ENCODE measurements at places on chromosomes 7 and 10. TPM values are rescaled to one million over a fixed set of nuclear protein-coding genes. Genes with fewer than 3 reads are reported as not detected.

DNA sequence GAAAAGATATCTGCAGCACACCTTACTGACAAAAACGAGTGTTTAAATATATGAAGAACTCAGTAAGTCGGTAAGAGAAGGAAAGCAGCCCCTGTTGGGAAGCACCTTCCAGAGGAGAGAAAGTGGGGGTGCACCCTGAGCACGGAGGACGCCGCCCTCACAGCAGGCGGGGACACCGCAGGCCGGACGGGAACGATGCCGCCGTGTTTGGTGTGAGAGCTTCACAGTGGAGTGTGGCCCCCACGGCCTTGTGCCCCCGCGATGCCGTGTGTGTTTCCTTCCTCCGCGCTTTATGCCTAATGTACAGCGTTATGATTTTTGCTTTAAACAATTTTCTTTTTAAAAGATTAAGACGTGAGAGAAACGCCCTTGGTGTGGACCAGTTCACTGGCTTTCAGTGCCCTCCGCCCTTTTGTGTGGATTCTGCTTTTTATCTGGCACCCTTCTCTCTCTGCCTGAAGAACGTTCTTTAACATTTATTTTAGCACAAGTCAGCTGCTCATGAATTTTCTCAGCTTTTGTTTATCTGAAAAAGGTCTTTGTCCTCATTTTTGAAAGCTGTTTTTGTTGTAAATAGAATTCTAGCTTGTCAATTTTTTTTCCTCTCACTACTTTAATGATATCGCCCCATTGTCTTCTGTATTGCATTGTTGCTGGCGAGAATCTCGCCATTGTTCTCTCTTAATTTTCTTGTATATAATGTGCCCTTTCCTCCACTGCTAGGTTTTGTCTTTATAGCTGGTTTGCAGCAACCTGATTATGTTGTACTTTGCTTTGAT lies 110.7 kb downstream of the INPP5A start:
- DNase-seq, result no peak

WIPF3 gene
- 6.9 TPM for total RNA-seq

LRRC17 gene
- 1.6 TPM for total RNA-seq

- no peak for DNase-seq
Measured at GRCh38 chr10:34853357-34853756, 38.3 kb upstream of the PARD3 start.

- no peak for DNase-seq
Measured at GRCh38 chr7:157473051-157473569, 136.3 kb downstream of the DNAJB6 start.

OR6V1 gene
- total RNA-seq, result not detected

DNA sequence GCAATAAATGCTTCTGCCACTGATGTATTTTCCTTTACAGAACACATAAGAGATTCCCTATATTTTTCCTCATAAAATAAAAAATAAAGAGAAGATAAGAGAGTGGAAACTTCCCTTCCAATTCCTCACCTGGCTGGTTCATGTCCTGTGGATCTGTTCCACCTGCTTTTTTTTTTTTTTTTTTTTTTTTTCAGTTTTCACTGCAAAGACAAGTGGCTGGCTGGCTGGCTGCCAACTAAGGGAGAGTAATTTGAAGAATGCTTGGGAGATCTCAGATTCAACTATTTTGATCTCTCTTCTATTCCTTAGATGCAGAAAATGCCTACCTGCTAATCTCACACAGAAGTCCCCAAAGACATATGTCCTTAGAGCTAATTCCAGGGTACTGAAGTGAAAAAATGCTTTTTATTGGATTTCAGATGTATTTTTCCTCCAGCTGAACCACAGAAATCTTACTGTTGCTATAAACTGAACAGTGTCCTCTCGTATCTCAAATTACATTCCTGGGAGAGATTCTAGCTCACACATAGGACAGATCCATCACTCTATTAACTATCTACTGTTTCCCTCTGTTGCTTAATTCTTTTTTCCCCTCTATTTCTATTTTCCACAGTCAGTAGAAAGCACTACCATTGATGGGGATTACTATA lies 120.8 kb downstream of the NRCAM start:
- no peak for DNase-seq

DNA sequence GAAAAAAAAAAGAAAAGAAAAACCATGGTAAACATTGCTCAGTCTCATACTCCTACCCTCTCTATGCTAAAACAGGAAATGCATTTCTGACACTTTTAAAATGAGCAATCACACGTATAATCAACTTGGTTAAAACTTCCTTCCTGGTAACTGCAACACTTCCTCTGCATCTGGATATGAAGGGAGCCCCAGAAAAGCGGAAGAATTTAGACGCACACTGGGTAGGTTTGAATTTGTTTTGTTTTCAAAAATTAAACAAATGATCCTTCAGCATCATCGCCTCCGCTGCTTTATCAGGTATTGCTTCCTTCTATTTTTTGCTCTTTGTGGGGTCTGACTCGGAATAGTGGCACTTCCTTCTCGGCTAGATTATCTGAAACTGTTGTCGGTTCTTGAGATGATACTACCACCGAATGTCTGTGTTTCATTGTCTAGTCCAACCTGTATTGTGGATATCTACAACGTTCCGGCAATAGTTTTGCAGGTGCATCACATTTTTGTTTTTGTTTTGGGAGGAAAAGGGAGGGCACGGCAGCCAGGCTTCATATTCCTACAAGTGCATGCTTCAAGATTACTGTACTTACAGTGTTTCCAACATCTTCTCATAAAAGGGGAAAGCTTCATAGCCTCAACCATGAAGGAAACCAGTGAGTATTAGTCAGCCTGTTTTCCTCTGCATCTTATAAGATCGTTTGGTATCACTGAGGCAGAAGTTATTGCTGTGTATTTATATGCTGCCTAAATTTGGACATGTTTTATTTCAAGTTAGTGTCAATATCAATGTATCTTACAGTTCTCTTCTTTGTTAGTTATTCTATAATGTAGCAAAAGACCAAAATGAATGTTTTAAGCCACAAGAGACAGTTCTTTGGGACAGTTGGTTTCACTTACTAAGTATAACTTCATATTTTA lies at the start of gene PIK3CG:
Gene PIK3CG (plus strand): TSS at position 153 of the 912 bp plus-strand sequence. CDS start 2,280 bp downstream, outside the sequence.
- DNase-seq, result no peak

DNA sequence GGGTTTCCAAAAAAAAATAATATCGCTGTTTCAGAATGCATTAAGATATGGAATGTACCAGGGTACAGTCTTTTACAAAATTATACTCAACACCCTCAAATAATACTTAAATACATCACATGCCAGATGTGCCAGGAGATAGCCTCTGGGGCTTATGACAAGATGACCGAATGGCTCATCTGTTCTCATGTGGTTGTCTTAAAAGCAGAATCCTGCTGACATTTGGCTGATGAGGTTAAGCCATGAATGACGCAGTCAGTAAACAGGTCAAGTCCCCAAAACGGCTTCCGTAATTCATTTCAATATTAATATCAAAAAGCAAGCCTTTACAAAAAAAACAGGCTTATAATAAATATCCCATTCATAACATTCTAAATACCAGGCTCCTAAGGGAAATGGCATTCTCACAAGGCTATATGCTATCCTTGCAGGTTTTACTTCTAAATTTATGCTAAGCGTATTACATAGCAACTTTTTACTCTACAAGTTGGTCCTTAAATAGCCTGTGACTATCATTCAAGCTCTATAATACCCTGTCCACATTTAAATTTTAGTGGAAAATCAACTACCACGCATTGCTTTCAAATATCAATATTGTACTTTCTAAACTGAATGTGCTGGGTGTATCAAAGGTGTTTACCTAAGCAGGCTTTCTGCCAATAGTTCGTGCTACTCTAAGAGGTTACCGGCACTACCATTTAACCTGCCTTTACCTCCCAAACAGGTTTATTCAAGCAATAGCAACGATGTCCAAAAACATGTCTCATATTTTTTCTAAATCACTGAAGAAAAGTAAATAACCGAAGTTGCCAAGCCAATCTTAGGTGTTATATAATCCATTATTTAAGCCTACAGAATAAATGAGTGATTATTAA lies 15.6 kb downstream of the SMURF1 start:
- no peak for DNase-seq

- DNase-seq, result no peak
Measured at GRCh38 chr7:43072530-43072929, 39.9 kb upstream of the HECW1 start.

- no peak for DNase-seq
Measured at GRCh38 chr7:17948526-17949238, 8.4 kb upstream of the SNX13 start.

- no peak for DNase-seq
Measured at GRCh38 chr10:88657901-88658300, 6.3 kb upstream of the LIPF start.

DMTF1 gene
- 31.9 TPM for total RNA-seq

ASIC3 gene
- 2.2 TPM for total RNA-seq

GRCh38 chr10:108244443-108245228 lies 1080.1 kb upstream of the SORCS1 start:
- DNase-seq, result no peak

DNA sequence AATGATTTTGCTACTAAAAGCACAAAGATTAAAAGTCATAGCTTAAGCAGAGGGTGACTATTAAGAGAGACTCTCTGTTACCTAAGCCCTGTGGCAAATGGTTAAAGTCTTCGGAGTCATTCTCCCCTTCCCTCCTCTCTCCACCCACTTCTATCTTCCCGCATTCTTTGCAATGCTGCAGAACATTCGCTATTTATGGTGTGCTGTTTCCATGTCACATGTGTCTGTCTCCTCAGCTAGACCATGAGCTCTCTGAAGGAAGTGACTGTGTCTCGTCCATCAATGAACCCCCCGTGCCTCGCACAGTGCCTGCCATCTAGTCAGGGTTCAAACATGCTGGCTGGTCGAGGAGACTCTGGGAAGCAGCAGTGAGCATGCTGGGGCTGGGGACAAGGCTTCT lies 272.4 kb downstream of the USP6NL start:
- DNase-seq, result no peak

GRCh38 chr7:33039257-33039902 lies 23.2 kb downstream of the NT5C3A start:
- no peak for DNase-seq

DNA sequence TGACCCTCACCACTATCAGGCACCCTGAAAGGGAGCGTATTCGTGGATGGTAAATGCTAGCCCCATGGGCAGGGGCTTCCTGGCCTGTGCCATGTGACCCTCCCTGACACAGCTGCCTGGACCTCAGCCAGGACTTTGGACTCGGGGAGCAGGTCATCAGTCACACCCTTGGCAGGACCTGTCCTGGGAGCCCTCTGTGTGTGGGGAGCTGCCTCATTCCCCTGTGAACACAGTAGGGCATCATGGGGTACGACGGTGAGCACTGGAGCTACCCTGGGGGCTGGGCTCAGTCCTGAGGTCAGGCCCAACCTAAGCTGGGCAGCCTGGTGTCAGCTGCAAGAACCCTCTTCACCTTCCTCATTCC lies 129.3 kb upstream of the FAM20C start:
- no peak for DNase-seq

SDK1 gene
- 1.3 TPM for total RNA-seq

DNA sequence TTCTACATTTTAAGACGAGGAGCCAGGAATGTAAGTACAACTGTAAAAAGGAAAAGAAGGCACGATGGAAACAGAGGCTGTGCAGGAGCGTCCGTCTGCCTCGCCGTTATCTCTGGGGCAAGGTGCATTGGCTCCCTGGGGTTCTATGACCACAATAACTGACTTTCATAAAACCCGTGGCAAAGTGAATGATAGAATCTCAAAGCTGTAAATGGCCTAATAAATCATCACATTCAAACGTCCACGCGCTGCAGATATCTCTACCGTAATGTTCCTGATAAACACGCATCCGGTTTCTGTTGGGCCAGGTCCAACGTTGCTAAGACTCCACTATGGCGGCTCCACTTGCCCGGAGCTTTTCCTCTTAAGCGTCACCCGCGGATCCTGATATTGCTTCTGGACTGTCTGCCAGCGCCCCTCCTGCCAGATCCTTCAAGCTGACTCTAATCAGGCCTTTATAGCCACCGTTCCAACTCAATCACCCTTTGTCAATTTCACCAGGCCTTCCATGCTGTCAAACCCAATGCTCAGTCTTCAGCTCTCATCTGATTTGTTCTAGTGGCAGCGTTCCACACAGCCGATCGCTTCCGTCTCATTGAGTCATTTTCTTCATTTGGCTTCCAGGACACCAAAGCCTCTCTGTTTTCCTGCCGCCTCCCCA lies 265.6 kb upstream of the FOXK1 start:
- no peak for DNase-seq

GRCh38 chr10:63103971-63104409 lies 29.1 kb upstream of the NRBF2 start:
- no peak for DNase-seq

ANLN gene
- 1.4 TPM for total RNA-seq

DNA sequence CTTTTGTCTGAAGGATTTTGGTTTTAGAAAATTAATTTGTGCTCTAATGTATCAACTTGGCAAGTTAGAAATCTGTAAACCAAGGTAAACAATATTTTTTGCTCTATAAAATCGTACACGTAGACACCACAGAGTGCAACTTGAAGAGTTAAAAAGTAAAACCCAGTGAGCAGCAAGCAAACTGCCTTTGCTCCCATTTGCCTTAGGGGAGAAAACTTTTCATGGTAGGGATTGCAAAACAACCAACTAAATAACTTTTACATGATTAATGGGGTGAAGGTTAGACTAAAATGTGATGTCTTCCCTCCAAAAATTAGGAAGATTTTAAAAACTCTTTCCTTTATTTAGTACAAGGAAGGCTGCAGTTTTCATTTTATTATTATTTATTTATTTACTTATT lies 224.2 kb upstream of the LYZL1 start:
- DNase-seq, result no peak

CYP3A7 gene
- not detected for total RNA-seq

- no peak for DNase-seq
Measured at GRCh38 chr7:155383756-155384491, 74.0 kb upstream of the EN2 start.

GRCh38 chr7:80508440-80508839 lies 3.4 kb downstream of the GNAT3 start:
- no peak for DNase-seq

DNA sequence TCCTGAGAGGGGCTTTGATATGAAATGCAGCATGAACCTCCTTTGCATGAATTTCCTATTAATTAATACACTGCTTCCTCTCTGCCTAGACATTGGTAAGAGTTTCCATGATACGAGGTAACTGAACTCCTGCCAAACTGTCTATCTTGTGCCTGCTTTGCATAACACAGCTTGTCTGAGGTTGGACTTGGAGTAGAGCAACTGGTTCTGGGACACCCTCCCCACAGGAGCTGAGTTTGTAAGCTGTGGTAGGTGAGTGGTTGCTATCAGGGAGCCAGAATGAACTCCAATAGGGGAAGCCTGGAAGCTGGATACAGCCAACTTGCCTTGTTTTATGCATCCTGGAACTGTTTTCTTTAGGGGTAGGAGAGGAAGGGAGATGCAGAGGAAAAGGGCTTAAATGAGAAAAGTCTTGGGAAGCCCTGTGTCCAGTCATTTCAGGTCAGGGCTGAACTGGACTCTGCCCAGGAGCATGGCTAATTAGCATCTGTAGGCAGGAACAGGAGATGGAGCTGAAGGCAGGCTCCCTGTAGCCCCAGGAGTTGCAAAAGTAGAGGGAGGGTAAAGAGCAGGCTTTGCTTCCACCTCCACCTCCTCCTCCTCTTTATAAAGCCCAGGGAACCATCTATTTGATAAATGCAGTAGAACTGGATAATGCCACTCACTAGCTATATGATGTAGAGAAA lies 73.2 kb upstream of the GPR158 start:
- DNase-seq, result no peak

All from gastrocnemius medialis (tissue), 4 donors.